ENCODE measurements at places on chromosomes 5 and 9.

- no peak for DNase-seq
Measured at GRCh38 chr5:154162539-154163151, 27.9 kb upstream of the GALNT10 start.

GRCh38 chr9:115157245-115157674 is 39.3 kb upstream of the TNC start:
- no peak for DNase-seq

DNA sequence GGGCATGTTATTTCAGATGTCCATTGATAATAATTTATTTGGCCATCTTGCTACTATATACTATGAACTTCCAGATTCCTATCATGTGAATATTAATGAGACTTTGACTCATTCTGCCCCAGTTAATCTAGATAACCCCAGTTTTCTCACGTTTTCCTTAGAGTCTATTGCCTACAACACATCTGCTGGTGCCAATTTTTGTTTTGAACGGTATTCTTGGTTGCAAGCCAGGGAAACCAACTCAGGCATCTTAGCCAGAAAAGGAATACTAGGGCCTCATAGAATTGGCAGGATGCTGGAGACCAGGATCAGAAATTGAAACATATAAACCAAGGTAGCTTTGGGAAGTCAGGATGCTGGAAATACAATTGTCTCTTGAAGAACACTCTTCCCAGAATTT is 28.0 kb upstream of the NPR3 start:
- no peak for DNase-seq

- no peak for DNase-seq
Measured at GRCh38 chr5:149939546-149939945, 5.0 kb downstream of the PDE6A start.

GRCh38 chr5:123921193-123921592 is 409.2 kb downstream of the CSNK1G3 start:
- no peak for DNase-seq

DNA sequence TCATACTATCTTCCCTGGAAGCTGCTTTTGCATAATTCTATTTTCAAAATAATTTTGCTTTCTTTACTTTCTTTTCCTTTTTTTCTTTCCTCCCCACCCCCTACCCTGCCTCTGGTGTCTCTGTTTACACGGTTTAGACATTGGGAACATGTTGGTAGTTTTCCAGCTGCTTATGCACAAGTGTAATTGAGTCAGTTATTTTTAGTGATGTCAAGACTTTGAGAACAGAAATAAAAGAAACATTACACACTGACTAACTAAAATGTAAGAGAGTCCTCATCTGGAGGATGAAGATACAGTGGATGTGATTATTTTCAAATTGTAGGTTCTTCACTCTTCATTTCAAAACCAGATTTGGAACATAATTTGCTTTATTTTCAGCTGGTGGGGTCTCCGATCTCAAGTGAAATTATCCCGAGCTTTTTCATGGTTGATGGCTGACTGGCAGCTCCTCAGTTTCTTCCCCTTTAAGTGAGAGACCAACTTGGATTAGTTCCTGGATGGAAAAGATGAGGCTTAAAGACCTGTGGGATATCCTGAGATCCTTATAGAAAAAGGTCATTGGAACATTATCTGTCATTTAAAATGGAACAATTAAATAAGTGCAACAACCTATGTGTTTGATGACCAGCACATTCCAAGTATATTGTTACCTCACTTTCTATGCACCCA is 154.4 kb upstream of the ZNF462 start:
- DNase-seq, result no peak

DNA sequence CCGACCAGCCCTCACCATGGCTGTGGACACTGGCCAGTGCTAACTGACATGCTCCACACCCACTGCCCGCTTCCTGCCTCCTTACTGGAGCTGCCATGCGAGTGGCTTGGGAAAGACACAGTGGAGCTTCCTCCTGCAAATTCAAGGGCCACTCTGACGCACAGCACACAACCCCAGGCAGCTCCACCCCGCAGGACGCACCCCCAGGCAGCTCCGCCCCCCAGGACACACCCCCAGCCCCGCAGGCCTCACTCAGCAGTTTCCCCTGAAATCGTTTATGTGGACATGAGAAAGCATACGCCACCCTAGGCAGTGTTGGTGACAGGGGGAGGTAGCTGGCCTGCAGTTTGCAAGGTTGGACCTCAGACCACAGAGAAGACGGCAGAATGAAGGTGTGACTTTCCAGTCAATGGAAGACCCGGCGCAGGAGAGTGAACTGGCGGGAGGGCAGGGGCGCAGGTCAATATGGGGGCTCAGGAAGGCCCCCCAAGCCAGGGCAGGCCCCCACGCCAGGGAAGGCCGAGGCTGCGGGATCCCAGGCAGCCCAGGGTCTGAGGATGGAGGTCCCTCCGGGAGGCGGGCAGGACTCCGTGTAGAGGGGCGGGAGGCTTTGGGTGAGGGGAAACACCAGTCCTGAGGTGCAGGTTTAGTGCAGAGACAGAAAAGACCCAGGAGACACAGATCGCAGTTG is 21.6 kb downstream of the LPCAT1 start:
- DNase-seq, result no peak

- DNase-seq, result no peak
Measured at GRCh38 chr5:149802008-149802680, 72.0 kb downstream of the PPARGC1B start.

DNA sequence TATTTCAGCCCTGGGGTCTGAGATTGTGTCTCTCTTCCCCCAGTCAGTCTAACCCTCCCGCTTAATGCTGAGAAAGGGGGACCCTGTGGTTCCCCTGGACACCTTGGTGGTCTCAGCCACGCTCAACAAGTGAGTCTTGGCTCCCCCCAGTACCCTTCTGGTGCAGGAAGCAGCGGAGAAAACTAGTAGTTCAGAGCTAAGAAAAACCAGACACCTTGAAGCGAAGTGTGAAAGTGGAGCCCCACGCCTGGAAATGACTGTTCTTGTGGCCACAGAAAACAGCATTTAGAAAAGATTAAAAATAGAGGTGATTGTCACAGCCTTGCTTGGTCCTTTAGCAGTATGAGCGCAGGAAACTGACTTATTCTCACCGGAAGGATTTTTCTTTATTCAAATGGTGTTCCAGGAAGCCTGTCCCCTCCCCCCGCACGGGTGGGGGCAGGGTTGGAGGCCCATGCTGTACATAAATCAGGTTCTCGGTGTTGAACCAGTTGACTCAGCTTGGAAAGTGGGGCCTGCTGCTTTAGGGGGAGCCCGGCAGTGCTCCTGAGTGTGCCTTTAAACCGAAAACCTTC is 8.1 kb downstream of the ARPC5L start:
- no peak for DNase-seq

GRCh38 chr9:97848215-97848479 is 4.9 kb upstream of the FOXE1 start:
- no peak for DNase-seq

All from breast epithelium (tissue), 4 donors.